C1 segment of cervical spinal cord (tissue), 14 donors: ENCODE measurements at places on chromosomes 4 and X.

- no peak for DNase-seq
Measured at GRCh38 chr4:168601899-168602298, 105.0 kb downstream of the PALLD start.

GRCh38 chrX:9149501-9150245 is 115.7 kb upstream of the FAM9B start:
- DNase-seq = no peak

DNA sequence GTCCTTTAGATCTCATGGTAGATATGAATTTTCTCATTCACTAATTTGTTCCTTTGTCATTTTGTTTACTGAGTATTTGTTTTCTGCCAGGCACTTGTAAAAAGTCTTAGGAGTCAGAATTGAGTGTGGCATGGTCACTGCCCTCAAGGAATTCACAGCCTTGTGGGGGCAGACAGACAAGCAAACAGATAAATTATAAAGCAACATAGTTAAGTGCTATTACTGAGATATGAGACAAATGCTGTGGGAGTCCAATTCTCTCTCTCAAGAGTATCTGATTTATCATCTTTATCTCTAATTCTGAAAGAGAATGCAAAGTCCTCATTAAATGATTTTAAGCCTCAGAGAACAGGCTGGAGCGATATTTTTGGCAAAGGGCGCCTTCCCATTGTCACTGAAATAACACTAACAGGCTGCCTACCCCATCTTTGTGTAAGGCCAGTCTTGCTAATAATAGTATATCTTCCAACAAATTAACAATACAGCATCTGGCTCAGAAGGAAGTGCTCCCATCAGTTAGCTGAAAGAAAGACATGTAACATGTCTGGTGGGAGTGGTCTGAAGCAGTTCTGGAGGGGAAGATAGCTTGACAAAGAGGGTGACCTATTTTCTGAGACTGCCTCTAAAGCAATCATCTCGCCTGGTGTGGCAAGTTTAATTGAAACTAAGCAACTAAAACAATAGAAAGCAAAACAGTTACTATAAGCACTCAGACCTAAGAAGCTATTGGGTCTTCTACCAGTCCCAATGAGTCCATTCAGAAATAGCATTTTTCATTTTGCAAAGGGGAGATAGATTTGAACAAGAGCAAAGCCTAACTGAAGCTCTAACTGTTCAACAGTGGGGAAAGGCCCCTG is 61.5 kb upstream of the AMOT start:
- DNase-seq = no peak

- no peak for DNase-seq
Measured at GRCh38 chr4:17301266-17301665, 210.6 kb downstream of the QDPR start.
